ENCODE measurements at places on chromosomes 13 and 19.

DNA sequence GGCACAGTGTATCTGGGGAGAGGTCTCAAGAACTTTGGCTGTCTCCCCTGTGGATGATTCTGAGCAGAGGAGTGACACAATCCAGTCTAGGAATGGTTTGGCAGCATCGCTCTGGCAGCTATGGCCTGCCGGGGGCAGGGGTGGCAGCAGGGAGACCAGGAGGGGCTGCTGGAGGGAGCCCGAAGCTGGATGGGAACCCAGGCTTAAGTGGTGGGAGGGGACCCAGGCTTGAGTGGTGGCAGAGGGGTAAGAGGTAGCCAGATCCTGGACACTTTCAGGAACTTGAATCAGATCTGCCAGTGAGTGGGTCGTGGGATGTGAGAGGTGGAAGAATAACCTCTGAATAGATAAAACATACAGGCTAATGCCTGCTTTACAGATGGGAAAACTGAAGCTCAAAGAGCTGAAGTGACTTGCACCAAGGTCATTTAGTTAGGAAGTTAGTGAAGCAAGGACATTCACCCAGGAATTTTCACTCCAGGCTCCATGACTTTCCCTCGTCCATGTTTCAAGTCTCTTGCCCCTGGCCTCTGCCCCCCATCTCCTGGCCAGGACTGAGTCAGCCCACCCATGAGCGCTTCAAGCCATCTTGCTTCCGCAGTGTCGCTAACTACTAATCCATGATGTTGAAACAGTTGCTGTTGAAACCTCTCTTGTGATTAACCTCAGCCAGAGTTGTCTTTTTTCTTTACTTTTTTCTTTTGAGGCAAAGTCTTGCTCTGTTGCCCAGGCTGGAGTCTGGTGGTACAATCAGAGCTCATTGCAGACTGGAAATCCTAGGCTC is 29.9 kb upstream of the C1QTNF9 start:
- no peak for DNase-seq

GRCh38 chr13:71751073-71751472 is 115.9 kb downstream of the DACH1 start:
- no peak for DNase-seq

DNA sequence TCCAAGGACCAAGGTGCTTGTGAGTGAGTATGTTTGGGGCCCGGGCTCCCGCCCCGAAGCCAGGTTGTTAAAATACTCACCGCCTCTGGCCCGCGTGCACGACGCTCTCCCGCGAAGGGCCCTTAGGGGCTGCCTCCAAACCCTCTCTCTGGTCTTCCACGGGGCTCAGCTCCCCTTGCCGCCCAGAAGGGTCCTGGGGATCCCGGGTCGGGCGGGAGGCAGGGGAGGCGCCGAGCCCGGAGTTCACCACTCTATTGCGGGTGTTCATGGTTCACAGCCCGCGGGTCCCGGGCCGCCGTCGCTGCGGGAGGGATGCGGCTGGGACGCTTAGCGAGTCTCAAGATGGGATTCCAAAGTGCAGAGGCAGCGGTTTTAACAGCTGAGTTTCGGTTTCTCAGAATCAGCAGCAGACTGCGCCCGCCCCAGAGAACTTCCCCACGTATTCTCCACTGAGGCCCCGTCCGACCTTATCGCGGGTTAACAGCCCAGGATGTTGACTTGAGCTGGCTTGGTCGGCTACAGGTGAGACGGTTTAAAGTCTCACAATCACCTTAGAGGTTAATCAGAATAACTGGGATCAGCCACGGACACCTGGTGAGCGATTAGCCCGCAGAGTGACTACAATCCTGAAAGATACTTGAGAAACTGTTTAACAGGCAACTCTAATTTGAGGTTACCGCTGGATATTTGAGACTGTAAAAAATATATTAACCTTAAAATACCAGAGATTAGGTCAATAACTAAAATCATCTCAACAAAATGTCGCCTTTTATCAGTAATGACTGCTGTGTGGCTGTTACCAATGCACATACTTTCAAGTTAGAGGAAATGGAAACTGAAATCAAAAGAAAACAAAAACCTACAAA is at the start of gene EPSTI1:
EPSTI1 (minus strand) TSS at position 344 of the 866 bp plus-strand sequence; CDS start at position 268, 76 bp downstream.
- DNase-seq = peak; percentile 86

DNA sequence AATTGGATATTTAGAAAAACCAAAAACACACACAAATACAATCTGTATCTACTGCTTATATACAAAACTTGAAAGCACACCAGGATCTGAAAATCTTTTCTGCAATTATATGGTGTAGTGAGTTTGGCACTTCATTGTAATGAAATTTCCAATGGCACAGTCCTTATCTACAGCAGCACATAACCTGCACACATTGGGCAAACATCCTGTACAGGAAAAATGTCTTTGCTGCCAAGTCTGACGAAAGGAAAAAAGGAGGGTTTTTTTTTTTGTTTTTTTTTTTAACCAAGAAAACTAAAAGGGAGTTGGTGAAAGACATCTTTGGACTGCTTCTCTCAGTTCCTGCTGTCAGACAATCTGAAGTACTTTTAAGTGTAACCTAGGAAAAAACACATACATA is 107.8 kb downstream of the FOXO1 start:
- no peak for DNase-seq

GRCh38 chr13:30864433-30865122 is 41.5 kb upstream of the MEDAG start:
- DNase-seq = no peak

DNA sequence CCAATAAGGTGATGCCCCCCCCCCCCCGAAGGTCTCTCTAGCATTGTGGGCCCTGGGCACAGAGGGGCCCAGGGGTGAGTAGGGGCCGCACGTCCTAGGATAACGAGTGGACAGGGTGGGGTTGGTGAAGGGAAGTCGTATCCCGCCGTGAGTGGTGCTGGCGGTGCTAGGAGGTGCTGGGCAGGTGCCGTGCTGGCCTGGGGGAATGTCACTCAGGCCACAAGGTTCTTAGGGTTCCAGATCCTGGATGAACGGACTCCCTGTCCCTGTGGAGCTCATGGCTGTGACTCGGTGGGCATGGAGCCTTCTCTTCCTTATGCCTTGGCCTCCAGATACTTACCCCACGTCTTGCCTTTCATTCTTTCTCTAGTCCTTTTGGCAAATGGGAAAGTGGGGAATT is 157.4 kb upstream of the SOX1 start:
- DNase-seq = no peak

DNA sequence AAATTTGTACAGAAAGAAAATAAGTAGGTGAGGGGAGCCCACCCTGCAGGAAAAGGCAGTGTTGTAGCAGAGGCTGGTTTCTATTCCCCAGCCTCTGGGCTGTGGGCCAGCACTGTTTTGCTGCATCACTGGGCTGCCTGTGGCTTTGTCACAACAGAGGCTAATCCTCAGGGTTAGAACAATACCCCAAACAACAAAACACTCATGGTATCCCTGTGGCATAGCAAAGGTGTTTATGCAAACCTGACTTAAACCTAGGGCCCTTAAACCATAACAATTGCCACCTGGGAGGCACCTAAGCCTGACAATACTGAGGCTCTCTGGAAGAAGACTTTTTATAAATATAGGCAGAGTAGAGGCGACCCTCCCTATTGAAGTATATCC is 314.7 kb downstream of the OLFM4 start:
- DNase-seq = no peak

- no peak for DNase-seq
These were observed 7.2 kb downstream of the ZNF296 start for GRCh38 chr19:45069056-45069455.

- DNase-seq = peak; percentile 73
These were observed 918 bp upstream of the LHB start for GRCh38 chr19:49017666-49018351.

Measured in activated CD8-positive, alpha-beta T cell treated with anti-CD3 and anti-CD28 coated beads, Interleukin-2, amount 10 ng/mL, durations not matched to agents 7 days and 5 days (primary cell).